ENCODE measurements at places on chromosomes 6 and 20.

GRCh38 chr6:138000941-138001340 is 106.3 kb downstream of the PERP start:
- no peak for DNase-seq

- no peak for DNase-seq
Measured at GRCh38 chr20:11882651-11883050, 35.0 kb upstream of the BTBD3 start.

DNA sequence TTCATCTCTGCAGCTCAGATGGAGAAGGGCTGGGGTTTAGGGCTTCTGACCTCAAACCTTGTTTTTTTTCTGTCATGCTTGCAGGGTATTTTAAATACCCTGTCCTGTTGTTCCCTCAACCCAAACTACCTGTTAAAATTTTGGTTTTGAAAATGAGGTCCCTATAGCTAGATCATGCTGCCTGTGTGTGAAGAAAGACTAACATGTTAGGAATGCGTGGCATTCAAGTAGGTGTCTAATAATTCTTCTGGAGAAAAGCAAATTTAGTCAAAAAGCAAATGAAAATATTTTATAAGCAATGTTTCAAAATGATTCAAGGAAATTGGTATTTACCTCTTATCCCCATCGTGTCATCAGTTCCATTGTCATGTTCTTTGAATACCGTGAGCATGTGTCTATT is 77.2 kb upstream of the C20orf144 start:
- no peak for DNase-seq

GRCh38 chr6:41927253-41927652 is 6.0 kb downstream of the BYSL start:
- DNase-seq: no peak

DNA sequence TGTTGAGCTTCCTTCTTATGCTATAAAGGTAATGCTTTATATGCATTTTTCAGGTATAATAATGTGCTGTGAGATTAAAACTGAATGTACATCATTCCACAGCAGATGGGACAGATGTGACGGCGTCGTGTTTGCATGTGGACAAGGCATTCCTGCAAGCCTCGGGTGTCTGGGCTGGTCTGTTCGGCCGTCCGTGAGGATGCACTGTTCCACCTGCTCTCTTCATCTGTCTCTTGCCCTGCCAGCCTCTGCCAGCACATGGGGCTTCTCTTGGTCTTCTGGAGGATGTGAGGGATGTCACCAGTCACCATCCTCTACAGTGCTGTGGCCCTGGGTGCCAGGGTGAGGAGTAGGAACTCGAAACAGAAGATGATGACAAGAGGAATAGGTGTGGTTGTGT is 223.2 kb downstream of the ERMARD start:
- DNase-seq: no peak

DNA sequence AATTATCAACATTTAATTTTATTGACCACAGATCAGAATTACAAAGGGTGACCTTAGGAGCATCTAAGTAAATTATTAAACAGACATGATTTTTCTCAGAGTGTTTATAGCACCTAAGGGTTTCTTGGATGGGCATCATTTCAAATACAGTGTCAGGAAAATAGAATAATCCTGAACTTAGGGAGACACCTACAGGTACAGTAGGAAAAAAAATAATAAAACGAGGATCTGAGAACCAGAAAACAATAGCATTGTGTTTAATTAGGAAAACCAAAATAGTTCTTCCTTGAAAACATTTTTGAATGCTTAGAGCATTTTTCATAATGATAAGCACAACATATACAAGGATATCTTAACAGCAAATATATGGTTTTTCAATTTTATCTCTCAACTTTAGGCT is 39.2 kb downstream of the MMUT start:
- DNase-seq: no peak

DNA sequence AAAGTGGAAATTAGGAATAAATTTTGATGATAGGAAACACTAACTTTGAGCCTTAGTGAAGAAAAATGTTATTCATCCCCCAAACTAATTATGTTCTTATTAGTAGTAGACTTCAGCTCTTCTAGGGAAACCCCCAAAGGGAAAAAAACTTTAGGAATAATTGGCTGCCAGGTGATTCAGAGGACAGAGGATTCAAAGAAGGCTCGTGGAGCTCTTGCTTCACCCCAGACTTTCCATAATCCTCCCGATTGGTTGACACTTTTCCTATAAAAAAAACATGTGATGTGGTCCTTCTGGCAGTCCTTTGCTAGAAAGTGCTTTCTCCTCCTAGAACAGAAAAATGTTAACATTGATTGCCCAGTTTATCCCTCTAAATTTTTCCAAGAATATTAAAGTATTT is 5.6 kb upstream of the CCDC170 start:
- no peak for DNase-seq

GRCh38 chr6:84514089-84514971 is 250.1 kb downstream of the TBX18 start:
- DNase-seq: no peak

DNA sequence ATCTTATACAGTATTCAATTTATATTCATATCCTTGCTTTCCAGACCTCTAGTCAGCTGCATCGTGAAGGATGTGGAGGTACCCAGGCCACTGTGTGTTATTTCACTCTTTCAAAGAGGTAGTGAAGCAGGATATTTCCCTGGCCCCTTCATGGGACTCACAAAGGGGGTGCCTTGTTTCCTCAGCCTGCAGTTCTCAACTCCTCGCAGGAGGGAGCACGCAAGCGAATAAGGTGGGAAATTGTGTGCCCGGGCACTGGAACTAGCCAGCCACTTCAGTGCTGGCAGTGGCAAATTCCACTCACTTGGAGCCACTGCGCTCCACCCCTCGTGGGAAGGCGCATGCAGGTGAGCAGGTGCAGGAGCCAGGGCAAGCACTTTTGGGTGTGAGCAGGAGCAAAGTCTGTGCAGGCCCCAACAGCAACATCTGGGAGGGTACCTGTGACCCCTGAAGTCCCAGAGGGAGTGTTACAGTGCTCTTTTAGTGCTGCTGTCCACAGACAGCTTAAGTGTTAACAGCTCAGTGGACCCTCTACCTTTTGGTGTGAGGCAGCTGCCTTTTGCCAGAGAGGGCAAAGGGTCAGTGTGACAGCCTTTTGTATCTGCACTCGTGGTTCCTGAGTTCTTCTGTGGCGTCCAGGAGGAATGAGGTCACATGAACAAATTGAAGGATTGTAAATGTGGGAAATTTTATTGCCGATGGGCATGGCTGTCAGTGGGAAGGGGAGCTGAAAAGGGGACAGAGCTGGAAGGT is 49.4 kb upstream of the FAM135A start:
- no peak for DNase-seq

DNA sequence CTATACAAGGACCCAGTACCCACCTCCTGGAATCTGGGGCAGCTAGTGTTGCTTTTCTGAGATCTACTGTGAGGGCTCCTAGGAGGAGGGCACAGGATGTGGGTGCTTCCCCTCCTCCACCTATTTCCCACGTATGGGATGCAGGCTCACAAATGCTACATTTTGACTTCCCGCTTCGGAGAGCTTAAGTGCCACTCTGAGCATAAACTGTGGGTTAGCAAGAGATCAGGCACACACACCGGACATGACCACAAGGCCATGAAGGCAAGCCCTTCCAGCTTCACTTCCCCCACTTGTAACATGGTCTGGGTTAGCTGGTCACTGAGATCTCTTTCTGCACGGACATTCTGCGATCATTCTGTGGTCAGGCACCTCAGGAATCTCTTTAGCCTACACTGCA is 15.7 kb upstream of the TGM3 start:
- no peak for DNase-seq

DNA sequence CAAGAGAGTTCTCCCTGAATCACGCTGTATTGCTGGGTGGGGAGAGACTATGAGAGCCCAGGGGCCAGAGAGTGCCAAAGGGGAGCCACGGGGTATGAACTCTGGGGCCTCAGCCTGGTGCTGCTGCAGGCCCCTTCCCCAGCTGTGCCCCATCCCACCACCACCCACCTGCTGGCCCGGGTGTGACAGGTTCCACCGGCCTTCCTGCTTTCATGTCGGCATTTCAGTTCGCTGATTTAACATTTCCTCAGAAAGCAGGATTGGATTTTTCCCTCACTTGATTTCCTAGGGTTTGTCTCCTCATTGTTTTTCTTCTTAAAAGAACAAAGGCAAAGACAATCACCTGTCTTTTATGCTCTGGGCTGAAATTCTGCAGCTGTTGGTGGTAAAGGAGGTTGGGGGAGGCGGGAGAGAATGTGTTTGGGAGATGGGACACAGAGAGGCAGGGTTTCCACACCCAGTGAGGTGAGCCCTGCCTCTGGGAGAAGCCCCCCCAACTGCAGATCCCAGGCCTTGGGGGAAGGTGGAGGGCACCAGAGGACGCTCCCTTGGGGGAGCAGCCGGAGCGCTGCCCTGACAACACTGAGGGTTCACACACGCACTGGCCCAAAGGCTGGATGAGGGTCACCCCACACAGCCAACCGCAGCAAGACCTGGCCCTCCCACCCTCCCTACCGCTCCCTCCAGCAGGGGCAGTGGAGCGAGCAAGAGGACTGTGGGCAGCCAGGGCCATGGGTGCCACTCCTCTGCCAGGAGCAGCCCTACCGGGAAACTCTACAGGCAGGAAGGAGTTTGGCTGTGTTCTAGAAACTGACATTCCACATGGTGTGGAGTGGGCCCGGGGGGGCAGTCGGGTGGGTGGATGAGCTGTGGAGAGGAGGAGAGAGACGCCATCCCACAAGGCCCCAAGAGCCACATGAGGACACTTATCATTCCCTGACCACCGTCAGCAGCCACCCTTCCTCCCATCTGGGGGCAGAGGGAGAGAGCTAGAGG is 10.5 kb upstream of the MLN start:
- no peak for DNase-seq

DNA sequence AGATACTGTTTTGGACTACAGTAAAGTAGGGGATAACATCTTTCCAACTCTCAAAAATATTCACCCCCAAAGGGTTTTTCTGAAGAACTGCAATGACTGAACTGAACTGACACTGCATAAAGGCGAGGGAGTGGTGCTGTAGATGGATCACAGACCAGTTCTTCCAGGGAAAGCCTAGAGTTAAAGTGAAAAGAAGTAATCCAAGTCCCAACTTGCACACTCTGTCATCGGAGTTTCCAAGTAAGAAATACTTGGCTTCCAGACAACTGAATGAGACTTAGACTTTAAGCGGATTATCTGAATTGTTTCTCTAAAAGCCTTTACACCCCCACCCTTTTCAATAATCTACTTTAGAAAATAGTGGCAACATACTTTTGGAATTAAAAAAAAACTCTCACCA is 134.1 kb upstream of the PREP start:
- no peak for DNase-seq

- DNase-seq: no peak
Measured at GRCh38 chr6:145699462-145699861, 35.9 kb downstream of the EPM2A start.

GRCh38 chr6:85975957-85976356 is 333.3 kb upstream of the SYNCRIP start:
- DNase-seq: no peak

DNA sequence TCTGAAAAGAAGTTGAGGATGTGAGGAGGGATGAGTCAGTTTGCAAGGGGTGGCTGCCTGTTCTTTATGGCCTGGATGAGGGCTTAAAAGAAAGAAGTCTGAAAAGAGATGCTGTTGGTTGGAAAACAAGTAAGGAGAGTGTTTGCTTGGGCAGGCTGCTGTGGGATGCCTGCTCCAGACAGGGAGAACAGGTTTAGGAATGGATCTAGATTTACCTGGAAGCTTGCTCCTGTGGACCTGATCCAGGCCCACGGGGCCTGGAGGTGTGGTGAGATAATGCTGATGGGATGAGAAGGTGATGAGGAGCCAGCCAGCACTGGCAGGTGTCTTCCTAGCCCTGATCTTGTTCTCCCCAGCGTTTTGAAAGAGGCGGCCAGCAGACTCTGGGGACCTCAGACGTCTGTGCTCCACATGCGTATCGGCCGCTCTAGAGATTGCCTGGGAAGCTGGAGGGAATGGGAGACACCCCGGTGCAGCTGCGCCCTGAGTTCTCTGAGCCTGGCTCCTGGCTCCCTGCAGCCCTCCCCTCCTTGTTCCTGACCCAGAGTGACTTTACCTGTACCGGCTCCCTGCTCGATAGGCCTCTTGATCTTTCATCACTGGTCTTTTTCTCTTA is 331.3 kb downstream of the ZFAND3 start:
- DNase-seq: no peak

DNA sequence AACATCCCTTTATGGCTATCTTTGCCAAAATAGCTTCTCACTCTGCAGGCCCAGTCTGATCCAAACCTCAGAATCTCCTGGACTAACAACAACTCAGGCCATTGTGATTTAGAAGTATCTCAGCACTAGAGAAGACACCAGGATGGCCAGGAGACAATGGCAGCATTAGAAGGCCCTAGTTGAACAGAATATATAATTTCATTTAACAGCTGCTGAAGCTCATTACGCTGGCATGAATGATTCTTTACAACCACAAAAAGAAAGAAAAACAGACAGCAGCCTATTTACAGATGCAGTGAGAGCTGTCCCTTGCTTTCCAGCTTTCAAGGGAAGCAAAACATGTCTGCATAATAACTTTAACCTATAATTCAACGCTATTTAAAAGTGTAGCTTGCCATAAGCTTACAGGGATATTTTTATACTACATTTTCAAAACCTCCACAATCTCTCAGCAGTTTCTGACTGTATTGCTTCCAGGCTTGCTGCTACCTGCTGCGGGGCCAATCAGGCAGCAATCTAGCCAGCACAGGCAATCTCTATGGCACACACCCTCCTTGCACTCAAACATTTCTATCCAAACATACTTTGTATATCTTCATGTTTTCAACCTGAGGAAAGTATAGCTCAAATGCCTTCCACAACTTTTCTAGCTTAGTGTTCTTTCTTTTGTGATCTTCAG is 107.3 kb downstream of the OGFRL1 start:
- DNase-seq: no peak

DNA sequence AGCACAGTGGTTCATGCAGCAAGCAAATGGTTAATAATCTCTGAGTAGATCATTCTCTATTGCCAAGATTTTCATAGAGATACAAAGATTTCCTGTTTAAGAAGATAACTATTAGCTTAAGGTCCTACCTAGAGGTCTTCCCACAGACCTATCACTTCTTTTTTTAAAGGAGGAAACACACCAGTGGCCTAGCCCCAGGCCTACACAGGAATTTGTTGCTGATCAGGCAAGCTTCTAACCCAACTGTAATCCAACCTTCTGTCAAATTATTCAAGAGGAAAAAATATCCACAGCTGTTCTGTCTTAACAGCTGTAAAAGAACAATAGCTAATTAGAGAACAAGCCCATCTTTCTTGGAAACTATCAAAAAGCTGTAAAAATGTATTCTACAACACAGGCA is 332.8 kb downstream of the BTBD9 start:
- no peak for DNase-seq

DNA sequence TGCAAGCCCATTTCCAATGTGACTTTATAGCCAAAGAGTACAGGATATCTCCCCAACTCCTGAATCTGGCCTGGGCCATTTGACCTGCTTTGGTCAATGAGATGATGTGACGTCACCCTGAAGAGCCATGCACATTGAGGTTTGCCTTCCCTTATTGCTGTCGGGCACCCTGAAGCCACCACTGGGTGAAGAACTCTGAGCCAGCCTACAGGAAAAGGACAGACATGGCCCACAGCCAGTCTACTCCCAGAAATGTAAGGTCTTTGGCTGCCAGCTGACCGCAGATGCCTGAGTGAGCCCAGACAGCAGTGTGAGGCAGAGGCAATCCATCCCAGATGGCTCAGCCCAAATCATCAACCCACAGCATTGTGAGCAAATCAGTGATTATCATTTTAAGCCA is 3.7 kb upstream of the SYNDIG1 start:
- no peak for DNase-seq

Measured in activated naive CD4-positive, alpha-beta T cell (primary cell).